AG09309 (cell line): ENCODE measurements at places on chromosomes 12 and 14.

DNA sequence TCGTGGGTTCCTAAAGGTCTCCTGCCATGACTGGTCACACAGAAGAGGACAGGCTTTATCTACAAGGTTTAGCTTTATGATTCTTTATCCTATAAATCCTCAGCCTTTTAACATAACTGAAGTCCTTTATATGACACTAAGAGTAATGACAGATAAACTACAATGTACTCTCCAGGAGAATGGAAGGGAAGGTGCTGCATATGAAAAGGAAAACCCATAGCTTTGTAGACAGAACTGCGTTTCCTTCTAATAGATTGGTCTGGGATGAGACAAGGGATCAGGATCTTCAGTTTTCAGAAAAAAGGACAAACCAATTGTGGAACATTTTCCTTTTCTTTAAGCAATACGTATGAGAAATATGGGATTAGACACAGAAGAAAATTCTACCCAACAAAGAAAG lies 201.1 kb upstream of the NPAS3 start:
- DNase-seq = no peak

GRCh38 chr14:96177766-96178375 lies 26.8 kb upstream of the BDKRB2 start:
- no peak for DNase-seq

- no peak for DNase-seq
Measured at GRCh38 chr12:104796475-104796862, 161.6 kb downstream of the SLC41A2 start.

DNA sequence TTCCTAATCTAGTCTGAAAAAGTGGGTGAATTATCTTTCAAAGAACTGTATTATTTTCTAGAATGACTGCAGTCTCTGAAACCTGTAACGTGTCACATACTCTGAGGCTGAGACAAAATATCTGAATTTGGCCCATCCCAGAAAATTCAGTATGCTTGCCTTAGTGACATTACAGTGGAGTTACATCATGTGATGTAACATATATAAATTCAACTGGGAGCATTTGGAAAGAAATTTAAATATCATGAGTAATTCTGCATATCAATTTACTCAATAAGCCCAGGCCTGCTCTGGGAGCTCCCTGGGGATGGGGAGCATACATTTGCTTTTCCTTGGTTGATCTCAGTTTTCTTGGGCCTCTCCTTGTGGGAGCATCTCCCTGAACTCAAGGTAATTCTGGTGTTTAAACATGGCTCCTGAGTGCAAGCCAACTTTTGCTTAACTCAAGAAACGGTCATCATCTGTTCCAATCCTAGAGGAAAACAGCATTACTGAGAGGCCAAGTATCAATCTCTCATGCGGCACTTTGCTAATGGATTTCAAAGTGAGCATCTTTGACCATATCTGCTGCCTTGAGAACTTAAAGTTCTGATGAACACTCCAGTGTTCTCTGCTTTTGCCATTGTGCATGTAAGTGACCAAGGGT lies 54.4 kb downstream of the AKAP6 start:
- DNase-seq = no peak

DNA sequence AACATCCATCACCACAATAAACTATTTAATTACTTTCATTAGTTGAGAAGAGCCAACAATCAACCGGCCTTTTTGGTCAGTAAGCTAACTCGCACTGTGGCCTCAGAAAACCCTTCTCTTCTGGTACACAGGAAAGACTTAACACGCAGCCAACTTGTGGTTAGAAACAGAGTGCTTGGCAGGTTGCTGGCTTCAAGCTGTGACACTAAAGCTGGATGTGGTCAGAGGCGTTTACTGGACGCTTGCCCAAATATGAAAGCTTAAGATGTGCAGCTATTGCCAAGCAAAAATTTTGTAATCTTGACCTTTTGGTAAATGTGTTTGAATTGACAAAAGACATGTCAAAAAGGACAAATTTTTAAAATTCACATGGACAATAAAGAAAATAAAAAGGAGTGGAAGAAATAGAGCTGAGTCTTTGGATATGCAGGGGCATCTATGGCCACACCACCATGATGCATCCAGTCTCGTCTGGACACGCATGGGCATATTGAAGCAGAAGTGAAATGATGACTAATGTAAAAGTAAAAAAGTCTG lies 2.6 kb upstream of the KLRK1 start:
- peak; percentile 89 for DNase-seq

DNA sequence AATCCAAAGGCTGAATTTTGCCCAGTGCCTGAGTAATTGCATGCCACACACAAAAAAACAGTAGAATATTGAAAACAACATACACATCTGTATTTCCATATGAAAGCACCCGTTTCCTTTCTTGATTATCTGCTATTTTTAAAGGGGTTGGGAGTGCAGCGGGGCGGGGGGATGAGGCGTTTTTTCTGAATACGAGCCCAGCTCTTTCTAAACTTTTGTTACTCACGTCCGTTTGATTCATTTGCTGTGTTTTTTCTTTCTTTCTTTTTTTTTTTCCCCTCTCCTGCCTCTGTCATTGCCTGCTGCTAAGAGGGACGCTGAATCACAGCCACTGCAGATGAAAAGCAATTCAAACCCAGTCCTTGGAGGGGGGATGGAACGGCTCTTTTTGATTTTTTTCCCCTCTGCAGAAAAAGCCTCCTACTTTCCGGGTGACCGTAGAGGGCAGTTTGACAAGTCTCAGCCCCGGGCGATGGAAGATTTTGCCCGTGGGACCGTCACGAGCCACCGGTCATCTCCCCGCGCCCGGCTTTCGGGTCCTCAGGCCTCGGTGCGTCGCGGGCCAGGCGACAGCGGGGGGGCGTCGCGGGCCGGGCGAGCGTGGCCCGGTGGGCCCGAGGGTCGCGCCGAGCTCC lies 572 bp upstream of the RASSF8 start:
- peak; percentile 61 for DNase-seq

DNA sequence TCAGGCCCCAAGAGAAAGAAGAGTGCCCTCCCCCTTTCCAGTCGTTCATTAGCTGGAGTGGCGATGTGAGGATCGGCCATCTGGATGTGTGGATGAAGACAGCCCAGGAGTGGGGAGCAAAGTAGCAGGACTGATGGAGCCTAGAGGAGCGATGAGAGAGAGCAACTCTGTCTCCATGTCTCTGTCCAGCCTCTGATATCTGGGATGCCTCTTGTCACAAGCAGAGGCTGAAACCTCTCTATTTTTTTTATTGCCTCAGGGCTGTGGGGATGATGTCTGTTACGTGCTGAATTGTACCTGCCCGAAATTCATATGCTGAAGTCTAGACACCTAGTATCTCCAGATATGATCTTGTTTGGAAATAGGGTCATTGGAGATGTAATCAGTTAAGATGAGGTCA lies 2.7 kb downstream of the SERPINA11 start:
- DNase-seq = no peak

GRCh38 chr14:39265806-39266524 lies 32.2 kb downstream of the MIA2 start:
- no peak for DNase-seq

GRCh38 chr14:79712302-79712950 lies 498.9 kb downstream of the DIO2 start:
- no peak for DNase-seq

- no peak for DNase-seq
Measured at GRCh38 chr12:66903782-66904396, 225.0 kb upstream of the GRIP1 start.

DNA sequence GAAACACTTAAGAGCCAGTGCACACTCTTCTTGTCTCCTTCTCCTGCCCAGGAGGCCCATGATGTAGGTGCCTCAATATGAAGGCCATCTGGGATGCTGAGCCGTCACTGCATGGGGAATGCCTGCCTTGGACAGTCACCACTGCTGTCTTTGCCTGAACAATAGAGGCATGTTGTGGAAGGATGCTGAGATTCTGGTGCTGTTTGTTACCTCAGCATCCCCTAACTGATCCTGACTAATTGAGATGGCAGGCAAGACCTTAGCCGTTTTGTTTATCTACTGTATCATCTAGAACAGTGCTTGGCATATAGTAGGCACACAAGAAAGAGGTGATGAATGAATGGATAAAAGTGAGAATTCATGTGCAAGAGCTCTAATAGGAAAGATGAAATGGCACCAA lies 253.5 kb downstream of the GLT1D1 start:
- no peak for DNase-seq

- DNase-seq = no peak
Measured at GRCh38 chr12:119262388-119262787, 72.1 kb upstream of the CCDC60 start.

GRCh38 chr14:66992776-66993175 lies 196.5 kb upstream of the GARIN2 start:
- no peak for DNase-seq

DNA sequence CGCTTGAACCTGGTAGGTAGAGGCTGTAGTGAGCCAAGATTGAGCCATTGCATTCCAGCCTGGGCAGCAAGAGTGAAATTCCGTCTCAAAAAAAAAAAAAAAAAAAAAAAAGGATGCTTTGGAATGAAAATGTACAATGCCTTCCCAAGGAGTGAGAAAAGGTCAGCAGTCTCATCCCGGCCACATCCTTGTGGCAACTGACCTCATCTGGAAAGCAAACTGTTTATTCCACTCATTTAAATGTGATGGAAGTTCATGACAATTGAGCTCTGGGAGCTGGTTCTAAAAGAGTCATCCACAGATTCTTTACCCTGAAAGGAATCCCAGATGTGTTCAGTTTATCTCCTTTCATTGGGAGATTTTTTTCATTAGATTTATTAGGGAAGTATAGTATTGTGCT lies 19.4 kb upstream of the LIMA1 start:
- no peak for DNase-seq

GRCh38 chr12:132367071-132367851 lies 37.9 kb upstream of the GALNT9 start:
- no peak for DNase-seq

DNA sequence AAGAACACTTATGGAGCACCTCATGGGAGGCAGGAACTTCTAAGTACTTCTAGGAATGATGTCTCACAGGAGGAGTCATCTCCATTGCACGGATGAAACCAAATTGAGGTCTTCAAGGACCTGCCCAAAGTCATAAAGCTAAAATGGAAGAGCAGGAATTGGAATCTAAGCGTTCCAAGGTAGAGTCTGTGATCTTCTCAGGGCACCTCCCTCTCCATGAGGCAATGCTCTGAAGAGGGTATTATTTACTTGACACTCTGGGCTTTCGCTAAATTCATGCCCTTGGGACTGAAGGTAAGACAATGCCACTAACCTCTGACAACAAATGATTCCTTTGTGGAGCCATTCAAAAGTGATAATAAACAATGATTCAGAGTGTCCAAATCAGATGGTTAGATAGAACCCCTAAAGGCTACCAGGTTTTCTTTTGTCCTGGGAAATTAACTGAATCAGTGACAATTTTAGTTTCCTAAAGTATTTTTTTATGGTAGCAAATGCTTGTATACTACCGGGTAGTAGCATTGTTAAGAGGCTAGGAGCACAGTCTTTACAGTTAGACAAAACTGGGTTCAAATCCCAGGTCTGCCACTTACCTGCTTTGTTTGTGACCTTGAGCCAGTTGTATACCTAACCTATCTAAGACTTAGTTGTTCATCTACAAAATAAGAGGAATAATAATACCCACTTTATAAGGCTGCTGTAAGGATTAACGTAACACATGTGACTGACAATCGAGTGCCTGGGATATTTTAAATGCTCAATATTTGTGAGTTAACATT lies 12.3 kb downstream of the HMGA2 start:
- DNase-seq = no peak

- peak; percentile 4 for DNase-seq
Measured at GRCh38 chr14:24806061-24806678, 172.2 kb upstream of the GZMB start.

DNA sequence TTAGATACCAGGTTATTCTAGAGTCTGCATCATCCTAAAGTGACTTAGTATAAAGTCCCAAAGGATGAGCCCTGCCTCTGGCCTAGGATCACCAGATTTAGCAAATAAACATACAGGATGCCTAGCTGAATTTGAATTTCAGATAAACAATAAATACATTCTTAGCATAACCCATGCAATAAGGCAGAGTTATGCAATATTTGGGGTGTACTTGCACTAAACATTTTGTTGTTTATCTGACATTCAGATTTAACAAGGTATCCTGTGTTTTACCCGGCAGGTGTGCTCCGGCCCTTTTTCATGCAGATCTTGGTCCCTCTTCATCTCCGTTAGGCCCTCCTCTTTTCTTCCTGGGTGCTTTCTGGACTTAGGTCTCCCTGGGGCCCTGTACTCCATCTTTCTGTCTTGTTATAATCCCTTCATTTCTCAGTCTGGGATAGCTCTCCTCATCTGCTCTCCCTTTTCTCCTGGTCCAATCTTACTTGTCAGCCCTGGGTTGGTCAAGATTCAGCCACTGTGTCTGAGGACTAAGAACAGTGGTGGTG lies 18.1 kb upstream of the SMOC1 start:
- DNase-seq = no peak

GRCh38 chr14:95507701-95508103 lies 8.7 kb downstream of the SYNE3 start:
- no peak for DNase-seq
